A172 (cell line): ENCODE measurements at places on chromosomes 7 and 10.

GRCh38 chr10:12807096-12807755, 194.3 kb downstream of the CCDC3 start:
- DNase-seq: no peak

DNA sequence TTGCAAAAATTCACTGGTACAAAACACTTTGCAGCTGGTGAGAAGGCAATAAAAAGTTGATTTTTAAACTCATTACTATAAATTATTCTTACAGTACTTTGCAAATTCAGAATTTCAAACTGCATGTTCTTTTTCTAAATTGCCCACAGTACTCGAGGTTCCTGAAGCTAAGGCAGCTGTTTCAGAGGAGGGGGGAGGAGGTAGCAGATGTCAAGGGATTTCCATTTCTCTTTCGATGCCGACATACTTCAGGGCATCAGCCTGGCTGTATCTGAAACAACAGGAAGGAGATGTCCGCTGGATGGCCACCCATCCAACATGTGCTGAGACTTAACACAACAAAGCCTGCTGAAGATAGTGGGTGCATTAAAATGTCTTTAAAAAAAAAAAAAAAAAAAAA, 76.7 kb downstream of the EZH2 start:
- no peak for DNase-seq

GRCh38 chr7:132090444-132090843, 485.8 kb downstream of the PLXNA4 start:
- DNase-seq: no peak

GRCh38 chr10:87593702-87594101, 66.0 kb upstream of the PAPSS2 start:
- DNase-seq: no peak

DNA sequence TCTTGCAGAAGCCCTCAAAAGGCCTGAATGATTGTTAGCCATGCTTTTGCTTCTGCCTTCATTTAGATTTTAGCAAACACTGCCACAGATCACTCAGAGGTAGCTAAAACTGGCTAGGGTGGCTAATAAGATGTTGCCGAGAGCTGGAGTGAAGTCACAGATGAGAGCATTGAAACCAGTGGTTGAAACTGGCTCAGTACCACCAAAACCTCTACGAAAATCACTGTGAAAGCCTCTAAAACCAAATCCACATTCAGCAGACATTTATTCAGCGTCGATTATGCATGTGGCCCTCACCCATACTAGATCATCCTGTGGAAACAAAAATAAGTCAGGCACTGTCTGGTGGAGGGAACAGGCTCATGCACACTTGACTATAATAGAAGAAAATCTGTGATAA, 50.8 kb downstream of the PIK3CG start:
- no peak for DNase-seq

GRCh38 chr10:4109469-4109868, 324.5 kb upstream of the KLF6 start:
- DNase-seq: no peak
